ENCODE measurements at places on chromosomes 5 and 9.

DNA sequence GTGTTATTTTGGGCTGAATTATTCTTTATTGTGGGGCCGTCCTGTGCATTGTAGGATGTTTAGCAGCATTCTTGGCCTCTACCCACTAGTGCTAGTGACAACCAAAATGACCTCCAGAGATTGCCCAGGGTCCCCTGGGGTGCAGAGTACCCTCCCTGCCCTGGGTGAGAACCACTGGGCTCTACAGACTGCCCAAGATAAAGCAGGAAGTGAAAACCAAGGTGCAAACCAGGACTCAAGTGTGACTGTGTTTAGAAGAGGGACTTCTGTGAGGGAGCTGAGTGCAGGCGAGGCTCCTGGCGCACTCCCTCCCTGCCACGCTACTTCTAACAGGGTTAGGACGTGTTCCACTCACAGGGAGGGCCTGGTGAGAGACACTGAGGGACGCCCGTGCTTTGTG, 41.6 kb downstream of the USP20 start:
- no peak for DNase-seq

- DNase-seq = no peak
Measured at GRCh38 chr9:34086864-34087263, 38.2 kb upstream of the UBAP2 start.

DNA sequence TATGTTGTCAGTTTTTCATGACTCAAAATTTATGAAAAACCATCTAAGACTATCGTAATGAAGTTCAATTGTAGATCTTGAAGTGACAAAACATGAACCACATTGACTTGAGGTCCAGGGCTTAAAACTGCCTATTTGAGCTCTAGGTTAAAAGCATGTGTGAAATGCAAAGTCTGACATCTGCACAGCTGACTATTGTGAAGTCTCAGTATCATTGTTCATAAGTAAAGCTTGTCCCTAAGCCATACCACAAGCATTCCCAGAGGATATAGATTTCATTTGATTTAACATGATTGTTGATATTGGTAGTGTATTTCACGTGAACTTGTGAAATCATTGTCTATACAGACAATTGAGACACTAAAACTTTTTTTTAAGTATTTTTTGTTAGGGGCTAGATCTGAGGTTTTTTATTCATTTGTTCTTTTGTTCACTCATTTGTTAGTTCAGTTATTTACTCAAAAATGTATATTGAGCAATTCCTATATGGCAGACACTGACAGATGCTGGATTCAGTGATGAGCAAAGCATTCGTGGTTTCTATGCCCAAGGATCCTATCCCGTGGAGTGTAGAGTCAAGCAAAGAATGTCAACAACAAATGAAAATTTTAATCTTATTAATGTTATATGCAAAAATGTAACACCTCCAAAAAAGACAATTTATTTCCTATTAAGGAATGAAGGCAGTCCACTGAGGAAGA, 485.2 kb downstream of the RAB3C start:
- no peak for DNase-seq

DNA sequence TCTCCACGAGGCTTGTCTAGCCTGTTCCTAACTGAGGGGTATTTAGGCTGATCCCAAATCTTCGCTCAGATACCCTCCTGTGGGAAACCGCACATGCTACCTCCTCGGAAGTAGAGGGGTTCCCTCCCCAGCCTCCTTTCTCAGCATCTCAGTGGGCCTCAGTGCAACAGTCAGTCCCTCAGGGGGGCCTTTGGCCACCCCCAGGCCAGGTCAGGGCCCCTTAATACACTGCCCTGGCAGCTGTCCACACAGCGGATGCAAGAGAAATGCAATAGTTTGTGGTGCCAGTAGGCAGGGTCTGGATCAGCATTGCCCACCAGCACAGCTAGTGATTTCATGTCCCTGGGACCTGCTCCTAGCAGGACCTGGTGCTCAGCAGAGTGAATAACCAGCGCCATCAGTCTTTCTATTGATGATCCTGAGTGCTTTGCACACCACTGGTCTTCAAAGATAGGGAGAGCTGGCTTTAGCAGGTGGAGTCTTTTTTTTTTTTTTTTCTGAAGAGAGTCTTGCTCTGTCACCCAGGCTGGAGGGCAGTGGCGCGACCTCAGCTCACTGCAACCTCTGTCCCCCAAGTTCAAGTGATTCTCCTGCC, 7.5 kb downstream of the PLPP7 start:
- no peak for DNase-seq

DNA sequence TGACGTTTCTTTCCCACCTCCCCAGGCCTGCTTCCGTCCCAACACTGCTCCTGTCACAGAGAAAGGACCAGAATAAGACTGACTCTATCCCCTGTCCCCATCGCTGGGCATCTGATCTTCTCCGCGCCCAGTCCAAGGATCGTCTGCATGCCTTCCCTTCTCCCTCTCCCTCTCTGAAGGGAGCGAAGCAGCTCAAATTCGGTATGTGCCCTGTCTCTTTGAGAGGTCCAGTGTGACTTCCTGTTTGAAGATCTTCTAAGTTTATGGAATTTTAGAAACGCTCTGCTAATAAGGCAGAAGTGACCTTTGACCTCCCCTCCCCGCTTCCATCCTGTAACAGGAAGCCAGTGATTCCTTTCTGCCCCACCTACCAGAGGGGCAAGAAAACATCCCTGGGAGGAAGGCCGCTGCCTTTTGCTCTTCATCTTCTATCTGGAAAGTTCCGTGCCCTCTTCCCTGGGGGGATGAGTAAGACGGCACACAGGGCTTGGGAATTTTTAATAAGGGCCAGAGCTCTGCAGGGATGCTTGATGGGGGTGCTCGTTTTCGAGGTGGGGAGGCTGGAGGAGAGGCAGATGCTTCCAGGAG, 40.7 kb upstream of the RNU6ATAC start:
- DNase-seq = no peak

DNA sequence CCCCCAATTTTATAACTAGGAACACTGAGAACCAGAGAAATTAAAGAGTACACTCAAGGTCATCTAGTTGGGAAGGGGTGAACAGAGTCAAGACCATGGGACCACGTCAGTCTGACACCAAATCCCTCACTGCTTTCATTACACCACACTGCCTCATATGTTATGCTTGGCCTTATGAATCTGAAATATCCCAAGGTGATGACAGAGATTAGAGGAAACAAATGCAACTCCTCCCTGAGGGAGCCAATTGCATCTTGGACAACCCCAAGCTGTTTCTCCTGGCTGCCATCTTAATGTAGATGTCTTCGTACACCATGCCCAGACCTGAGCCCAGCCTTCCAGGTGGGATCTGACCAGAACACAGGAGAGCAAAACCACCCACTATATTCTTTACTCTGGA, 60.6 kb upstream of the ABCA1 start:
- no peak for DNase-seq

DNA sequence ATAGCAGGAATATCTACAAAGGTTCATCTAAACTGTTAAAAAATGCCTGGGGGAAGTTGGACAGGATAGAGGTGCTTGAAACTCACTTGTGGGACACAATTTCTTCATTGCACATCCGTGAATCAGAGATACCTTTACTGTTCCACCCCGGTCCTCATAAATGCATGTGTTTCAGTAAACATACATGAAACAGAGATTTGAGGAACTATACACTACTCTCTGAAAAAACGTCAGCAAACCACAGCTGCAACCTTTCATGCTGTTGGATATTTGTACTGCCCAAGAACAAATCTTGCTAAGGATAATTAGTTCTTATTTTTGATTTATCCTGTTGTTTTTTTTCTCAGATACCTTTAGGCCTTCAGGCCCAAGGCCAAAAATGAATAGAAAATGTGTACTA, 337.3 kb downstream of the KDM4C start:
- no peak for DNase-seq

DNA sequence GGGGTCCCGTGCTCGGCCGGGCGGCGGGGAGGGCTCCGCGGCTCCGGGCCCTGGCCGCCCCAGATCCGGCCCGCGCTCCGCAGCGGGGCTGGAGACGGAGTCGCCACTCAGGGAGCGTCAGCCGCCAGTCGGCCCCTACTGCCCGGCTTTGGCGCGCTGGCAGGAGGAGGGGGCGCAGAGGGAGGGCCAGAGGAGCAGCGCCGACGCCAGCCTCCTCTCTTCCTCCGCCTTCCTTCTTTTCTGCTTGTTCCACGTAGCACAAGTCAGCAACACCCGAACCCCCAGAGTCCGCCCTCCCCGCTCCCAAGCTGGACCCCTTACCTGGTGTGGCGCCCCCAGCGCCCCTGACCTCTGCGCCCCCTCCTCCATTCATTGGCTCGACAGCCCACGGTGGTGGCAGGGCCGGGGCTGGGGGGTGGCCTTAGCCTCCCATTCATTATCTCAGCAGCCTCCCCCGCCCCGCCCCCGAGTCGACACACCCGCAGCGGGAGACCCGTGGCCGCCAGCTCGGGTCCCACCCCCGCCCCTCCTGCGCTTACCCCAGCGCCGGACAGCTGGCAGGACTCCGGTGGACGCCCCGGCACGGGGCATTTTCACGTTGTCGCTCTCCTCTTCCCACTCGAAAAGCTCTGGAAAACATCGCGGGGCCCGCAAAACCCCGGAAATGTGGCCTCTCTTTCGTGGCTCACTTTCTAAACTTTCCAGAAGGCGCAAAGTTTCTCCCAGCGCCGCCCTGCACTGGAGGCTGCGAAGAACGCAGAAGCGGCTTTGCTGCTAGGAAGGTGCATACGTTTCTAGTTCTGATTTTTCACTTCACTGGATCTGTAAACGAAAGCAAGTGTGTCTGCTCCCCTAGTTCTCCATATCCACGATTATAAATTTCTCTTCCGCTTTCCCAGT, at the start of gene LPAR1:
LPAR1 (minus strand) TSS at position 140 of the 900 bp plus-strand sequence. CDS start 66,353 bp downstream, outside the sequence.
- peak; percentile 73 for DNase-seq

- no peak for DNase-seq
Measured at GRCh38 chr9:132408521-132408920, 1.5 kb upstream of the CFAP77 start.

GRCh38 chr5:170267431-170268152, 30.0 kb downstream of the LCP2 start:
- no peak for DNase-seq

DNA sequence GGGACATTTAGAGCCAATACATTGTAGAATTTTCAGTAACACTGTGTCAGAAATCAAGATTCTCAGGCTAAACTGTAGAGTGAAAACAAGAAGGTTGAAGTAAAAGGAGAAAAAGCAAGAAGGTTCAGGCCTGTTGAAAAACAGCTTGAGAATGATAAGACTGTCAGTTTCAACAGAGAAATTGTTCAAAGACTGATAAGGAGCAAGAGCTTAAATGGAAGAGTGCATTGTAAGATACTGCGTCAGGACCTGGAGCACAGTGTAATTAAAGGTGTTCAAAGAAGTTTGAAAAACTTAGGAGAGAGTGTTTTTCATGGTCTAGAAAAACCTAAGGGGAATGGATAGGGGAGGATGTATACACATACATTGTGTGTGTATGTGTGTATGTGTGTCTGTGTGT, 408.3 kb downstream of the KDM4C start:
- DNase-seq = no peak

DNA sequence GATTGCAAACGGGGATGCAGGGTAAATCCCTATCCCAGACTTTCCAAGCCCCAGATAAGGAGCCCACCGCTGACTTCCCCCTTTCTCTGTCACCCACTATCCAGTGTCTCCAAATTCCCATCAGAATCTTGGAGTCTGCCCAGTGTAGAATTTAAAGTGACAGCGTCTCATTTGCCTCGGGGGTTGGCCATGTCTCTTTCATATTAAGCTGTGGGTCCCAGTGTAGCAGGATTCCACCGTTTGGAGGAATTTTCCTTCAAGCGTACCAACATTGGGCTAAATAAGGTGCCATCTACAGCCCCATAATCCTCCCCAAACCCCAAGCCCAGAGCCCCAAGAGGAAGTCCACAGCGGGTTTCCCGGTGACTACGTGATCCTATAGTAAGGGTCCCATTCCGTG, 1.1 kb downstream of the BRINP1 start:
- no peak for DNase-seq

DNA sequence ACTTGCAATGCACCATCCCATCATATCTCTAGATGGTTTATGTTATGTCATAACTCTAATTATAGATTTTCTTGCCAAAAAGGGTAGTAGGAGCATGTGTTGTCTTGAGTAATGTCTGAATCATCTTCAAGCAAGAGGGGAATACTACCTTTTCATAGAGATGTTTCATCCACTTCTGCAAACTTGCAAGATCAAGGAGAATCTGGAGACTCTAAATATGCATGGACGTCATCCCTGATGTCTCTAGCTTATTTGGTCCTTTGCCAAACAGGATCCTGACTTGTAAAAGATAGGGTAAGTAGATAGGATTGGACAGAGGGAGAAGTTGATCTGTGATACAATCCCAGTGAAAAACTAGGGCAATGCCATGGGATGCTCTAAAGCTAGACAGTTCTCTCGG, 246.5 kb downstream of the DMRTA1 start:
- DNase-seq = no peak

DNA sequence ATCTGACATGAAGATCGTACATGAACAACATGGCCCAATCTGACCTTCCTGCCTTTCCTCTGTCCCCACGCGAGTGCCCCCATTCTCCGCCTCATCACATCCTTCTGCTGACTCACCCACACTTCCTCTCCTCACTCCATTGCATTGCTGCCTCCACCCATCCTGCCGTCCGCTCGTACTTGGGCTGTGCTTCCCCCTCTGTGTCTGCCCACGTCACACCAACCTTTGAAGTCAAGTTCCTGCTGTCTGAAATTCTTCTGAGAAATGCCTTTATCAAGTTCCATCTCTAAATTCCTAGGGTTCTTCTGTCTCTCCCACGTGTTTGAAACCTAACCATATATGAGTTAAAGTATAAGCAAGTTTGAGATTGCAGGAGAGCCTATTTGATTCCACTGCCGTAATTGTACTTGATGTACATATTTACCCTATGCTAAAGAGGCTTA, 18.0 kb upstream of the STARD4 start:
- DNase-seq = peak; percentile 57

- peak; percentile 11 for DNase-seq
Measured at GRCh38 chr9:111598733-111599091, 735 bp downstream of the PTGR1 start.

DNA sequence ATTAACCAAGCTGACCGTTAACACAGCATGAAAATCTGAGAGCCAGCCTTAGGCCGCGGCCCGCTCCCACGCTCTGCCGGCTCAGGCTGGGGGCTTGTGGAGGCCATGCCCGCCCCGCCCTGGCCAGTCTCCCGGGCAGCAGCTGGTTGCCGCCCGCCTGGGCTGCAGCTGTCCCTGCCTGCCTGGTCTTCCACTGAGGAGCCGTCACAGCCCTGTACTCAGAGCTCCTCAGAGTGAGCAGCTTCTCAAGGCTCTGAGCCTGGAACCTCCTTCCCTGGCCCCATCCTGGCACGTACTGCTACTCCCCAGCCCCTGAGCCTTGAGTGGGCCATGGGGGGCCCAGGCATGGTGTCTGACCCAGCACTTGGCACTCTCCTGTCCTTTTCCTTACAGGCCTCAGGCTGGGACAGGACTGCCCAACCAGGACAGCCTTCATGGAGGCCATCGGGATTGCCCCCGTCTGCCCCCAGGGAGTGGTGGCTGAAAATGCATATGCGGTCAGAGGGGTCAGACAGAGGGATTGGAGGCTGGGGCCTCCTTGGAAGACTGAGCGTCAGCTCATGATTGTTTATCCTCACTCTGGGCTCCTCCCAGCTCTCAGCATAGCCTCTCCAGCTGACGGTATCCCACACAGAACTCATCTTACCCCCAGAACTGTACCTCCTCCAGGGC, 11.9 kb downstream of the FGFR4 start:
- no peak for DNase-seq
